ENCODE measurements at places on chromosomes 7 and 10.

GRCh38 chr10:119414081-119414611 is 128.4 kb downstream of the RGS10 start:
- DNase-seq = peak; percentile 61

DNA sequence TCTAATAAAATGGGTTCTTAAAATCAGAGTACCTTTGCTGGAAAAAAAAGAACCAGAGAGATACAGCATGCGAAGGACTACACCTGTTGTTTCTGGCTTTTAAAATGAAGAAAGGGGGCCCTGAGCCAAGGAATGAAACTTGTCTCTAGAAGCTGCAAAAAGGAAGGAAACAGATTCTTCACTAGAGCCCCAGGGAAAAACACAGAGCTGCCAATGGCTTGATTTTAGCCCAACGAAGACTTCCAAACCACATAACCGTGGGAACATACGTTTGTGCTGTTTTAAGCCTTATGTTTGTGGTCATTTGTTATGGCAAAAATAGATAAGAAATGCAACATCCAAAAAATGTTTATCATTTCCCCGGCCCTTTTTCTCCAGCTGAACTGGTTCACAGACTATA is 780.0 kb downstream of the SORCS1 start:
- DNase-seq = no peak

DNA sequence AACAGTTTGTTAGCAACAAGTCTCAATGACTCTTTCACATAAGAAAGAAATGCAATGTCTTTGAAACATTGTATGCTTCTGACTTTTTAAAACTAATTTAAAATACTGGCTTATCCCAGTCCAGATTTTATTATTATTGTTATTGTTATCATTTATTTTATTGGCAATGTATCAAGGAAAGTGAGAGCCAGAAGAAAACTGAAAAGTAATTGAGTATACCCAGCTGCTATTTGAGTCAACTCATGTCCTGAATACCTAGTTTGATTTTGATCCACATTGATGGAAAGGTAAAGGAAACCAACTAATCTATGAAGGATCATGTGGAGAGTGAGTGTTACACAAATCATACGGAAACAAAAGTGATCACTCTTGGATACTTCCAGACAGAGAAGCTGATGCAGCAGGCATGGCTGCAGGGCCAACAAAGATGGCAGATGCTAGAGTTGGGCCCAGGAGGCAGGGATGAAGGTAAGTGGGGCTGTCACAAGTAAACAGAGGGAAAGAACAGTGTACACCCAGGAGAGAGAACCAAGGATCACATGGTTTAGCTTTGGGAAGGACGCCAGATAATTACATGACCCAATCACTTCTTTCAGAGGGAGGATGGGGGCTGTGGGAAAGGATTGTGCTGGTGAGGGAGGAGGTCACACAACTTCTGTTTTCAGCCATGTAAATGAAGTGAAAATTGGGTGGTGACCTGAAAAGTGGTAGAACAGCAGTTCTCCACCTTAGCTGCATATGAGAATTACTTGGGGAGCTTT is 179.2 kb upstream of the NAMPT start:
- DNase-seq = no peak

- peak; percentile 94 for DNase-seq
These were observed at the start of gene NFKB2 for GRCh38 chr10:102395400-102396316. Gene NFKB2 (plus strand): TSS chr10:102395705. CDS start chr10:102395960, 255 bp downstream.

GRCh38 chr7:46835556-46835955 is 746.4 kb downstream of the TNS3 start:
- DNase-seq = no peak

Data from hindlimb muscle (tissue), 1 donor.